Nasal cavity respiratory epithelium epithelial cell of viscerocranial mucosa (primary cell): ENCODE measurements at places on chromosomes 11 and 22. TPM values are rescaled to one million over a fixed set of nuclear protein-coding genes. Genes with fewer than 3 reads are reported as not detected.

Gene RBMXL2
- not detected in 2 replicates for total RNA-seq

Gene SMTNL1
- not detected in 2 replicates for total RNA-seq

Gene SSTR3
- not detected in 2 replicates for total RNA-seq

Gene F2
- under 0.01 and 0.07 TPM in 2 replicates for total RNA-seq

Gene KLHL35
- 0.57 and 0.68 TPM in 2 replicates for total RNA-seq

Gene ART1
- not detected in 2 replicates for total RNA-seq

Gene TNNI2
- total RNA-seq: under 0.01 and 0.71 TPM in 2 replicates

Gene PRODH
- total RNA-seq: 6.2 and 9.4 TPM in 2 replicates

Gene MN1
- 2.4 and 10.4 TPM in 2 replicates for total RNA-seq

Gene KCNQ1OT1
- 0.34 and 0.93 TPM in 2 replicates for total RNA-seq

Gene TMPRSS5
- under 0.01 and 0.14 TPM in 2 replicates for total RNA-seq

Gene APOA5
- not detected in 2 replicates for total RNA-seq

Gene UBASH3B
- total RNA-seq: 11.6 and 17.2 TPM in 2 replicates

Gene ARHGAP20
- under 0.01 and 1.00 TPM in 2 replicates for total RNA-seq
